ENCODE measurements at places on chromosomes 4 and X.

GRCh38 chrX:120380699-120381098 lies 18.8 kb downstream of the ATP1B4 start:
- peak; percentile 24 for DNase-seq

DNA sequence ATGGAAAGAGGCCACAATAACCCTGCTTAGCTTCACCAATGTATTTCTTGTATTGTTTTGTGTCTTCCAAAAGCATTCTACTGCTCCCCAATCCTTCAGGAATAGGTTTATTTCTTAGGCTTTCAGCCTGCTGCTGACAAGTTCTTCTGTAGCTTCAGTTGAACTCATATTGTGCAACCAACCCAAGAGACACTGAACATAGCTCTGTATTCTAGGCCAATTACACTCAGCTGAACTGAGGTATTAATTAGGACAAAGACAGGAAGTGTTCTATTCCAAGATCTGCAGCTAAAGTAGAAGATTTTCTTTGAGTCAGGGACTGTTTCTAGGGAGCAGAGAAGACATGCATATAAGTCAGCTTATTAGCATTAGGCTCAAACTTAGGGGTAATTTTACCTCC lies 151.8 kb downstream of the LHFPL1 start:
- no peak for DNase-seq

DNA sequence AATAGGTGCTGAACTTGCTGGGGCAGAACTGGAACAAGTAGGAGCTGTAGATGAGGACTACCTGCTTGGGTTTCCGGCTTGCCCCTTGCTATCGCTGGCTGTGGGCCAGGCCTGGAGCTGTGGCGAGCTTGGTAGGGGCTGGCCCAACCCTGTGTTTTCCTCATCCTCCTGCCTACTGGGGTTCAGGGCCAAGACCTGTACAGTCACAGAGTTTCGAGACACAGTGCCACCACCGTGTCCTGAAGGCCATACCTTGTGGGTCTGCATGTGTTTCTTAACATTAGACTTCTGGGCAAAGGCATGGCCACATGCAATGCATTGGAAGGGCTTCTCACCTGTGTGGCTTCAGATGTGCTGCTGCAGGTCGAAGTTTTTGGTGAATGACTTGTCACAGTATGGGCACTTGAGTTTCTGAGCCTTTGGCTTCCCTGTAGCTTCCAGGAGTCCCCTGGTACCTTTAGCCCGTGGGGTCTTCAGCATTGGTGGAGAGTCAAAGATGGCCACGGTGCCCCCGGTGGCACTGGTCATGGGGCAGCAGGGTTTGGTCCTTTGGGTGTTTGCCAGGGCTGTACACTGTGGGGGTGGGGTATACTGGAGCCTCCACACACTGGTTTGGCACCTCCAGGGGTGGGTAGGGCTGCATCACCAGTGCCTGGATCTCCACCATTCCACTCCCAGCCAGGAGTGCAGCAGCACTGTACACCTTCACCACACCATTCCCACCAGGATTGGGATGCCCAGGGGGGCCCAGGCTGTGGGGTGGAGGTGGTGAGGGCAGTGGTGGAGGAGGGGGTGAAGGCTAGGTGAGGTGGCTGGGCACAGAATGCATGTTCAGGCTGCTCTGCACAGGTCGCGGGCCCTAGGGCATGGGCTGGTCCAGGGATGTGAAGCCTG lies 52.1 kb downstream of the CFAP299 start:
- DNase-seq: no peak

DNA sequence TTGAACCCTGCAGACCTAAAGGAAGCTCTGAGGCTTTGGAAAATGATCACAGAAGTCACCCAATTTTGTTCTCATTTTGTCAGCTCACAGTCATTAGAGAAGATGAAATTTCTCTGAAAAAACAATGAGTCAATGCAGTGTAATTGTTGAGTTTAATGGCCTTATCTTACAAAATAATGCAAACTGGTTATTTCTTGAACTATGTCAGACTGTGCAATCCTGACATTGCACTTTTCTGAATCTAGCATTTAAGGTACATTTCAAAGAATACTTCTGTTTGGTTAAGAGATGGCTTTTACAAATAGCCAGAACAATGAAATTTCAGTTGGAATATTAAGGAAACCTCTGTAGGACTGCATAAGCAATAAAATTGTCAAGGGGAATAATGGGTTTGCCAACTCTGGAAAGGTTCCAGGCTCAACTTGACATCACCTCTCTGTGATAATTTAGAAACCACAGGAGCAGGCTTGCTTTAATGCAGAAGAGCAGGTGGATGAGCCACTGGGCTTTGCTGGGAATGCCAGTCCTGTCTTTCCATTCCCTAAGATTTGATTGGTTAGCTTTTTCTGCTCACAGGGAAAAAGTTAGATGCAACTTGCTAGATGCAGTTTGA lies 222.8 kb downstream of the FRMPD4 start:
- no peak for DNase-seq

DNA sequence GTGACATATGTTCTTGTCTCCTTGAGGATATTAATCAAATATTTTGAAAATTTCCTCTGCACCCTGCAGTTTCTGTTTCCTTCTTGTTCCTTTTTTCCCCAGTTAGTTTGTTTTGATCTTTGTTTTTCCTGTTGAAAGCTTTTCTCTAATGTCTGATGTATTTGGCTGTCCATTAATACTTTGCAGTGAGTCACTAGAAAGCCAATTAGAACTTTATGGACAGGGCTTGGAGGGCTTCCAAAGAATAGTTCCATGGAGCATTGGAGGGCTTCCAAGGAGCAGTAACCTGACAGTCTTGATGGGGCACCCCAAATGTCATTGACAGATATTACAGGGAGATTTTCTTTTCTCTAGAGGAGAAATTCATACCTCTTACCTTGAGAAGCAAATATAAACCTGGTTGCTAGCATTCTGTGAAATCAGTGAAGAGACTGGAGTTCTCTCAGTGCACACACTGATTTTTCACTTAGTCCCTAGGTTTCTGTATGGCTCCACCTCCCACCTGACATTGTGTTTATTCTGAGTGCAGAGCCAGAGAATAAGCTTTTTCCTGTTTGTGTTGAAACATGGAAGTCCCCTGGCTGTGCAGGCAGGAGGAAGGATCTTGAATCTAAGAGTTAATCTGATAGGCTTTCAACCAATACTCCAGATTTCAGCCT lies 26.5 kb downstream of the SPARCL1 start:
- DNase-seq: no peak
